ENCODE measurements at places on chromosomes 5 and 9.

DNA sequence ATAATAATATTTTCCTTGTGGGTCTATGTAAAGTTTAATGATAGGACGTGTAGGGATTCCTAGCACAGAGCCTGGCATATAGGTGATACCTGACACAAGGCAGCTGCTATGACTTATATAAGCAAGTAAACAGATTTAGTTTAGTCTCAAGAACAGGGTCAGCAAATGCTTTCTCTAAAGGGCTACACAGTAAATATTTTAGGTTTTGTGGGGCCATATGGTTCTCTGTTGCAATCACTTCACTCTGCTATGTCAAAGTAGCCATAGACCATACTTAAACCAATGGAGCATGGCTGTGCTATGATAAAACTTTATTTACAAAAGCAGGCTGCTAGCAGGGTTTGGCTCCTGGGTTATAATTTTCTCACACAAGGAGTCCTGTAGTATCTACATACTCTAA is 204.8 kb upstream of the KLF4 start:
- no peak for DNase-seq

DNA sequence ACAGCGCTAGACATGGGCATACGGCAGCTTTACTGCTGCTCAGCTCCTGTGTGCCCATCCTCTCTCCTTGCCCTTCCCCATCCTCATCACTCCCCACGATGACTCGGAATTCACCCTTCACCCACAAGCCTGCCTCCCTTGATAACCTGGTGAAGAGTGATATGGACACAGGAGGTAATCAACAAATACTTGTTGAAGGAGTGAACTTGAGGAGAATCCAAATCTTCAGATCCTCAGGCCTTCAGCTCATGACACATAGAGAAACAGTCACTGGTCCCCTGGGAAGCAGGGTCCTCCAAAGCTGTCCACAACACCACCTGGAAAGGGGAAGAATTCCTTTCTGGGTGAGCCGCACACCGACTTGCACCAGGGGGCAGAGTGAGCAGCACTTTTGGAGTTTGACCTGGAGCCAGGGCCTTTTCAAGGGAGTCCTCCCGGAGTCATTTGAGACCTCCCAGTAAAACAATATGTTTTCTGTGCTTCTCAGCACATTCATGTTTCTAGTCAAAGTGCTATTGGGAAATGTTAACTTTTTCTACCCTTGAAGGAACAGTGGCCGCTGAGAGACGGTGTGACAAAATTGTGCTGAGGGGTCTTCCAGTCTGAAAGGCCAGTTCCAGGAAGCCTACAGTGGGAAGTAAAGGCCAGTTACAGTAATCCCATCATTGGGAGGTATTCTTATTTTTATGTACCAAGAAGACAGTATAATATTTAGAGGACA is 332.3 kb downstream of the CWC27 start:
- peak; percentile 6 for DNase-seq

- peak; percentile 75 for DNase-seq
These were observed 29.8 kb upstream of the ALDOB start for GRCh38 chr9:101465326-101465915.

- no peak for DNase-seq
These were observed 69.4 kb upstream of the ADAMTSL1 start for GRCh38 chr9:18404434-18405029.

DNA sequence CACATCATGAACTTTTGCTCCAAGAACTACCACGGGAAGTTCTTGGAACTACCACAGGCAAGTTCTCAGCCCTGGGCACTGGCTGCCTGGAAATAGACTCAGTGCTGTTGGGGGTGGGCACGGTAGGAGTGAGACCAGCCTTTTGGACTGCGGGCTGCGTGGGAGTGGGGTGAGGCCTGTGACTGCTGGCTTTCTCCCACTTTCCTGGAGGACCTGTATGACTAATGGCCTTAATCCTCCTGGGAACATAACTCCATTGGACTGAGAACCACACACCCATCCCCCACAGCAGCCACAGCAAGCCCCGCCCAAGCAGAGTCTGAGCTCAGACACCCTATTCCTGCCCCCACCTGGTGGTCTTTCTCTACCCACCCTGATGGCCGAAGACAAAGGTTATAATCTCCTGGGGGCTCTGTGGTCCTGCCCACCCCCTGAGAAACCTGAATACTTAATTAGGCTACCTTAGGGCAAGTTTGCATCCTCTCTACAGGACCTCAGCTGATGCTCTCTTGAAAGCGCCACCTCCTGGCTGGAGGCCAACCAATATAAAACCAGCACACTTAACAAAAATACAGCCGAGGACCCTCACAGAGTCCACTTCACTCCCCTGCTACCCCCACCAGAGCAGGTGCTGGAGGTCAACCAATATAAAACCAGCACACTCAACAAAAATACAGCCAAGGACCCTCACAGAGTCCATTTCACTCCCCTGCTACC is 112.6 kb downstream of the CACNA1B start:
- no peak for DNase-seq

DNA sequence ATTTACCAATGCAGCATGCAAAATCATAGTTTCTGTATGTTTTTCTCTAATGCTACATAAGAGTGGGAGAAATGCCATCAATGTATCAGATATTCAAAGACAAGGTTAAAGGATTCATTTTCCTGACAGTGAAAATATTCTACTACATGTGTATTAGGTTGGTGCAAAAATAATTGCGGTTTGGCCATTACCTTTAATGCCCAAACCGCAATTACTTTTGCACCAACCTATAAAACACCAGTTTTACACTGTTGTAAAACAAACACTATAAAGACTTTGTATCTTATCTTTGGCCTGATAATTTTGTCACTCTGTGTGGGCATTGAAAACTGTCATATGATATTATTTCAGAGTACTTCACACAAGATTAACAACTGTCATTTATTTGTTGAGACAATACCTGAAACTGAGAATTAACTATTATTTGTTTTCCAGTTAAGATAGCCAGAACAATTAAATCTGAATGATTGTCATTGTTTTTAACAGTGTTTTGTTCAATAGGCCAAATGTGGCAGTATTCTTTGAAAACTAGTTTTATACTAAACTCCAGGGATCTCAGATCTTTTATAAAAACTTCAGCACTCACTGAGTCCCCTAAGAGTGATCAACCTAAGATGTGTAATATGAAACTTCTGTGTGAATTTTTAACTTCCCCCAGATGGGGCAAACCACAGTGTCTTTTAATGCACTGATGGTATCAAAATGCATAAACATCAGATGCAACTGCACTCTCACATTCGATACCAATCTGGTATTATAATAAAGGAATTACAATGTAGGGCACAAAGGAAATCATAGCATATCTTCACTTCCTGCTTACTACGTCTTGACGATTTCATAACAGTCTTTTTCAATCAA is 53.8 kb upstream of the FBN2 start:
- DNase-seq = no peak

- DNase-seq = peak; percentile 91
These were observed 78.5 kb upstream of the LRRTM2 start for GRCh38 chr5:138953387-138954256.

DNA sequence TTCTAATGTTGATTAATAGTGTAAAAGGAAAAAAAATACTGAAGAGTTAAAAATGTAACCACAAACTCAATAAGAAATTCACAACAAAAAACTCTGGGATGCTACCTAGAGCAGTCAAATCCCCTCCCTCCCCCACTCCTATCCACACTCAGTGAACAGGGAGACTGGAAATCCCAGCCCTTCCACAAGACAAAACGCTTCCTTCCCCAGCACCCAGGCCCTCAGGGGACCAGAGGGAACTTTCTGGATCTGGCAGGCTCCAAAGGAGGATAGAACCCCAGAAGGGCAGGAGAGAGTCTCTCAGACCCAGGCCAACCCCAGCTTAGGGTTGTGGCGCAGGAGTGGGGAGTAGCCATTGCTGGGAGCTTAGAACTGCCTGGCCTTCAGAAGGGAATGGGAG is 55.0 kb downstream of the DCP2 start:
- DNase-seq = no peak

DNA sequence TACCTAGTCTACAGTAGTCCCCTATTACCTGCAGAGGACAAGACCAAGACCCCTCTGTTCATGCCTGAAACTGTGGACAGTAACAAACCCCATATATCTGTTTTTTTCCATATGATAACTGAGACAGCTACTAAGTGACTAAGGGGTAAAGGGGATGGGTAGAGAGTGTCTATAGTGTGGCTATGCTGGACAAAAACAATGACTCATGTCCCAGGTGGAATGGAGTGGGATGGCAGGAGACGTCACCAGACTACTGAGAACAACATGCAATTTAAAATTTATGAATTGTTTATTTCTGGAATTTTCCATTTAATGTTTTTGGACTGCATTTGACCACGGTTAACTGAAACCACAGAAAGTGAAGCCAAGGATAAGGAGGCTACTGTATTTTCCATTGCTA is 171.8 kb downstream of the AGTPBP1 start:
- DNase-seq = no peak

GRCh38 chr5:153985498-153985897 is 53.2 kb downstream of the FAM114A2 start:
- no peak for DNase-seq

- DNase-seq = peak; percentile 21
These were observed 98.7 kb downstream of the RAPGEF6 start for GRCh38 chr5:131536211-131536826.

- peak; percentile 15 for DNase-seq
These were observed 84.7 kb downstream of the HSD17B3 start for GRCh38 chr9:96217294-96217707.

DNA sequence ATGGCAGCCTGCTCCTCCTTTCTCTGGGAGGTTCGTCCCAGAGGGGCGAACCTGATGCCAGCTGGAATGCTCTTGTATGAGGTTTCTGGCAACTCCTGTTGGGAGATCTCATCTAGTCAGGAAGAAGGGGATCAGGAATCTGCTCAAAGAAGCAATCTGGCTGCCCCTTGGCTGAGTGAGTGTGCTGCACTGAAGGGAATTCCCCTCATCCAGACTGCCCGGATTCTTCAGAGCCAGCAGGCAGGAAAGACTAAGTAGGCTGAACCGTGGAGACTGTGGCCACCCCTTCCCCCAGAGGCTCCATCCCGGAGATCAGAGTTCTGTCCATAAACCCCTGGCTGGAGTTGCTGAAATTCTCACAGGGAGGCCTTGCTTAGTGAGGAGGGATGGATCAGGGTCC is 476.0 kb downstream of the CSNK1G3 start:
- DNase-seq = no peak

- no peak for DNase-seq
These were observed 25.6 kb downstream of the ABL1 start for GRCh38 chr9:130860458-130861316.

DNA sequence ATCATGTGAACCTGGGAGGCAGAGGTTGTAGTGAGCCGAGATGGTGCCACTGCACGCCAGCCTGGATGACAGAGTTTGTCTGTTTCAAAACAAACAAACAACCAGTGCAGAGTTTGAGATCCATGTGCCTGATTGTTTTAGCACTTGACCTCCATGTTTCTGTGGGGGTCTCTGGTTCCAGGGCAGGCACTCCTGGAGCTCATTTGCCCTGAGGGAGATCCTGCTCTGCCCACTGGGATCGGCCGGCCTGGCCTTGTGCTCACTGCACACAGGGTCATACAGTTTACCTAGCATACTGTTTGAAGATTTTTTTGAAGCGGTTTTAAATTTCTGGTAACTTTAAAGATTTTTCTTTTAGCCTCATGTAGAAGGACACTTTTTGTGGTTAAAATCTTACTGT is 78.4 kb downstream of the EHMT1 start:
- no peak for DNase-seq

DNA sequence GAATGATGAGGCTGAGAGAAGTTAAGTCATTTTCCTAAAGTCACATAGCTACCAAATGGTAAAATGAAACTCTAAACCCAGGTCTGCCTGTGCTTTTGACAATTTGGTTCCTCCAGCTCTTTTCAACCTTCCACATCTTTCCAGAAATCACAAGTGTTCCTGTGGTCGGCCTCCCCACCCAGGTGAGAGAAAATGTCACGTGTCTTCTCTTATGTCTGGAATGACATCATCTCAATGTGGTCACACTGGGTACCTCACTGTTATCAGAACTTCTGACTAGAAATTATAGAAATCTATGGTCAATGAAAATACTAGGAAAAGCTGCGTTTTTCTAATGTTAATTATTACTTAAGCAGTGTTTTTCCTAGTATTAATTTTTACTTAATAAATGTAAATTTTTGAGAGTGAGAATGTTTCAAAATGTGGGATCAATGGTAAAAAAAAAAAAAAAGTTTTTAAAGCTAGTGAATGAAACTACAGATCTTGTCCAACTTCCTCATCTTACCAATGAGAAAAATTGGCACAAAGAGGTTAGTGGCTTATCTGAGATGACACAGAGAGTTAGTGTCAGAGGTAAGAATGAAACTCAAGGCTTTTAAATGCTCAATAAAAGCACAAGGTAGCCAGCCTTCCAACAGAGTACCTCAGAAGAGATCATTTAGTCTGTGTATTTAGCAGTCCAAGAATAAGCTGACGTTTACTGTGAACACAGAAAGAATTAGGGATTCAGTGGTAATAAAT is 228.7 kb upstream of the NR4A3 start:
- DNase-seq = no peak

DNA sequence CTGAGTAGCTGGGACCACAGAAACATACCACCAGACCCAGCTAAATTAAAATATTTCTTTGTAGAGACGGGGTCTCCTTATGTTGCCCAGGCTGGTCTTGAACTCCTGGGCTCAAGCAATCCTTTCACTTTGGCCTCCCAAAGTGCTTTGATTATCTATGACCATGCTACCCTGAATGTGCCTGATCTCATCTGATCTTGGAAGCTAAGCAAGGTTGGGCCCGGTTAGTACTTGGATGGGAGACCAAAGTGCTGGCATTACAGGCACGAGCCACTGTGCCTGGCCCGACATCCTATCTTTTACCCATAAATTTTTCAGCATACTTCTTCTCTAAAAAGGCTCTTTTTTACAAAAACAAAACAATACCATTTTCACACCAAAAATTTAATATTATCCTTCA is 137.0 kb upstream of the LRRTM2 start:
- no peak for DNase-seq

DNA sequence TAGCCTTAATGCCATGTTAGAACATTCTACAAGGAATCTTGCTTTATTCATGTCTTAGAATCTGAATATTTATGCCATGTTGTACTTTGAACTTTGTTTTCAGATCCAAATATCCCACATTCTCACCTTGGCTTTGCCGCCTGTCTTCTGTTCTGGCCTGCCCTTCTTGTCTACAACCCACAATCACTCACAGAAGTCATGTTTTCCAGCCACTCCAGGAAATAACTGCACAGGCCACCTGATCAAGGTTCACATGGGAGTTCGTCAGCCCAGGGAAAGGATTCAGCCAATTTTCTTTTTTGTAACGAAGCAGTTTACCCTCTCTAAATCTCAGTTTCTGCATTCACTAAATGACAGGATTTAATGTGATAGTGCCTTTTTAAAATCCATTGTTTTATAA is 70.5 kb downstream of the JAKMIP2 start:
- DNase-seq = no peak
